ENCODE measurements at places on chromosomes 3 and 15.
A peak's percentile ranks its signal among the peaks of the same experiment; 100 is the strongest.

DNA sequence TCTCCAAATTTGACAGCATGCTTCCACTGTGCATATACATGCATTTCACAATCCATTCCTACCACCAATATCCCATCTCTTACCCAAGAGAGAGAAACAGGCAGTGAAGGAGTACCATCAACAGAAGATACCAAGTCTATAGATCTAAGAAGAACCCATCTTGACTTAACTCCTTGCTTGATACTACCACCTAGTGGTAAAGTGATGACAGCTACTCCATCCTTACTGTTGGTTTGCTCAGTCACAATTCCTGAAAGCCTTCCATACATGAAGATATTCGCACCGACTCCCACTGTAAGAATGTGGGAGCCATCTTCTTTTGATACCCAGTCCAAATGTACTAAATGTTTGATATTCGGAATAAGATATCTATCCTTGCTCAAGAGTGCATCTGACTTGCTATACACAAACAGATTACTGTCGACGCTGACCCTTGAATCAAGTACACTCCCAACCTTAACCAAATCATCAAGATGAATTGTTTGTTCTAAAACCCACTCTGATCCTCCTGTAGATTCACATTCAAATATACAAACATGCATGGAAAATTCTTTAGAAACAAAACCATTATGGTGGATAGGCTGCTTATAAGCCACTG lies 123.1 kb downstream of the DMXL2 start:
- no peak for DNase-seq

GRCh38 chr15:42863572-42864239 lies 56.9 kb downstream of the TTBK2 start:
- DNase-seq, result no peak

- DNase-seq, result no peak
Observed at GRCh38 chr3:178297740-178298139, 238.5 kb upstream of the KCNMB2 start.

- DNase-seq, result peak; percentile 5
Observed at GRCh38 chr3:99023590-99024192, 122.2 kb upstream of the DCBLD2 start.

All from CD4-positive, alpha-beta T cell (primary cell).